ENCODE measurements at places on chromosomes 2 and 18. TPM values are rescaled to one million over a fixed set of nuclear protein-coding genes. Genes with fewer than 3 reads are reported as not detected.

GRCh38 chr18:13448335-13448795, 229.8 kb downstream of the LDLRAD4 start:
- H3K4me1 ChIP-seq: peaks cover 54% of the 10 kb centered on the region
- no peaks in the 10 kb centered on the region for H3K36me3 ChIP-seq
- H3K27me3 ChIP-seq: no peaks in the 10 kb centered on the region
- DNase-seq: no peak

DNA sequence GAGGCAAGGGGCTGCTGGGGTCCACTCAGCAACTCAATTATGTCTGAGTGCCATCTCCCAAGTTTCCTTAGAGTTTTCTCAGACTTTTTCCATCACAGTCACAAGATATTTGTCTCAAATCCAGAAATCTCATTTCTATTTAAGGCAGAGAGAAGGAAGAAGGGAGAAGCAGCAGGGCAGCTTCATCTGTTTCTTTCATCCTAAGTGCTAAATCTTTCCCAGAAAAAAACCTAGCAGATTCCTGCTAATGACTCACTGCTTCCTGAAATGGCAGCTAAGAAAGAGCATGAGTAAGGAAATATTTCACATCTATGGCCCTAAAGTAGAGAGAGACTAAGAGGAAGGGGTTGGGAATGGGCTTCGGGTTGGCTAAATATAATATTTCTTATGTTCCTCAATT, 88.0 kb downstream of the KYNU start:
- no peaks in the 10 kb centered on the region for H3K4me1 ChIP-seq
- no peak for DNase-seq
- H3K27me3 ChIP-seq: no peaks in the 10 kb centered on the region
- no peak overlapping the region for H3K27ac ChIP-seq

- H3K27ac ChIP-seq: no peak overlapping the region
- DNase-seq: no peak
- H3K4me1 ChIP-seq: peaks cover 20% of the 10 kb centered on the region
- H3K36me3 ChIP-seq: no peaks in the 10 kb centered on the region
- H3K4me3 ChIP-seq: no peak overlapping the region
Observed at GRCh38 chr2:71243634-71244301, 16.9 kb upstream of the PAIP2B start.

DNA sequence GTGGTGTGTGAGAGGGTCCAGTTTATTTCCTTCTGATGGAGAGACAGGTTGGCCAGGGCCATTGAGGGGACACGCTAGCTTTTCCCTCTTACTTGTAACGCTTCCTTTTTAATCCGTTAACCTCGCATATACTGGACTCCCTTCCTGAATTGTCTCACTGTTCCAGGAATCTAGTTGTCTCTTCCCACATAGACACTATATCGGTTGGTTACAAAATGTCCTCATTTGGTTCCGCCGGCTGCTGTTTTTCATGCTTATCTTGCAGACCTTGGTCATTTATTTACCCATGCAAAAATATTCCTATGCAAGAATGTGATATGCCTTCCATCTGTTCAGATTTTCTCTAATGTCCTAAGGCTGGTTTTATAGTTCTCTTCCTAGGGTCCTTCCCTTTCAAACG, 35.0 kb downstream of the NEURL3 start:
- DNase-seq: no peak
- peaks cover 10% of the 10 kb centered on the region for H3K4me1 ChIP-seq
- peaks cover 7% of the 10 kb centered on the region for H3K27me3 ChIP-seq

- H3K4me1 ChIP-seq: peaks cover 25% of the 10 kb centered on the region
- no peak overlapping the region for H3K27ac ChIP-seq
- peak; percentile 60 for DNase-seq
Observed at GRCh38 chr2:71884303-71885042, 263.2 kb downstream of the CYP26B1 start.

GRCh38 chr2:191188550-191189093, 37.8 kb upstream of the STAT4 start:
- no peak overlapping the region for H3K27ac ChIP-seq
- no peaks in the 10 kb centered on the region for H3K27me3 ChIP-seq
- H3K4me1 ChIP-seq: no peaks in the 10 kb centered on the region
- H3K4me3 ChIP-seq: no peak overlapping the region
- no peak for DNase-seq

DNA sequence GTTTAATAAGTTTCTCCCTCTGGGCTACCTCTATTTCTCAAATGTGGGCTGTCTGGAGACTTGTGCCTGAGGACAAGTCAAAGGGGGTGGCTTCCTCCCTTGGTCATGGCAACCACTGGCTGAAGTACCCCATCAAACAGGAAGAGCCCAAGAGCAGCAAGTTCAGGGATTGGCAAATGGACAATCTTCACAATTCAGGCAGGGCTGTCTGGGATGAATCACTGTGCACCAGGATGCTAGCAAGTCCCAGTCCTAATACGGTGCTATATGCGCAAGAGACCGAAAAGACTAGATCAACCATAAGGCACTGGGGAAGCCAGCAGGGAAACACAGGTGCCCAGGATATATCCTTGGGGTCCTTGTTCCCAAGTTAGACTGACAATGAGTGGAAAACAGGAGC, 75.5 kb downstream of the ANTXR1 start:
- H3K4me1 ChIP-seq: peaks cover 30% of the 10 kb centered on the region
- peak overlapping the region; percentile 54 for H3K27ac ChIP-seq
- DNase-seq: no peak
- no peaks in the 10 kb centered on the region for H3K36me3 ChIP-seq

- H3K27me3 ChIP-seq: no peaks in the 10 kb centered on the region
- H3K27ac ChIP-seq: no peak overlapping the region
- H3K4me3 ChIP-seq: peak overlapping the region; percentile 41
- H3K36me3 ChIP-seq: no peaks in the 10 kb centered on the region
Observed at GRCh38 chr2:44951714-44952113, 10.2 kb downstream of the SIX3 start.

GRCh38 chr18:48256848-48257247, 152.3 kb downstream of the ZBTB7C start:
- H3K4me1 ChIP-seq: no peaks in the 10 kb centered on the region
- no peak overlapping the region for H3K4me3 ChIP-seq
- H3K36me3 ChIP-seq: no peaks in the 10 kb centered on the region
- no peak for DNase-seq

- no peaks in the 10 kb centered on the region for H3K36me3 ChIP-seq
- no peak overlapping the region for H3K4me3 ChIP-seq
- no peak overlapping the region for H3K27ac ChIP-seq
- peaks cover 19% of the 10 kb centered on the region for H3K4me1 ChIP-seq
Observed at GRCh38 chr2:112140899-112141625, 2.9 kb downstream of the FBLN7 start.

DNA sequence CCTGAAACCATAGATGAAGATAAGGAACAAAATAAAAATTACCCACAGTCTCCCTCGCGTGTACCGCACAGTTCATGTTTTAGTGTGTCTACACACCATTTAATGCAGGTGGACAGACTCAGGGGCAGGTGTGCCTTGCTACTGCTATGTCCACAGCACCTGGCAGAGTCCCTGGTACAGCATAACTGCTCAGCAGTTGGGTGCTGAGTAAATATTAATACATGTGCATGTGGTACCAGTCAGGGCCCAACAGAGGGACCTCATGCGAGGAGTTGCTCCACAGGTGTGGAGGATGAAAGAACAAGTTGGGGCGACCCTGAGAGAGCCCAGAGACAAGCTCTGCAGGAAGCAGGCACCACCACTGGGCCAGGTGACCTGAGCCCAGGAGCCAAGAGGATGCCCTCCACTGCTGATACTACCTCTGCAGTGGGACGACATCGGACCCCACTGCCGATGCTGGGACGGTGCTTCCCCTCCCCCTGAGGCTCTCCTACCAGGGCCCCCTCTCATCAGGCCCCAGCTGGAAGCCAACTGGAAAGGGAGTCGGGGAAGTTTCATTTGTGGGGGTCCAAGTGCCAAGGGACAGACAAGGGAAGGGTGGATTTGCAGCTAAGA, 100.8 kb downstream of the NEDD4L start:
- peaks cover 33% of the 10 kb centered on the region for H3K4me1 ChIP-seq
- H3K27me3 ChIP-seq: no peaks in the 10 kb centered on the region
- H3K36me3 ChIP-seq: no peaks in the 10 kb centered on the region
- no peak overlapping the region for H3K27ac ChIP-seq

DNA sequence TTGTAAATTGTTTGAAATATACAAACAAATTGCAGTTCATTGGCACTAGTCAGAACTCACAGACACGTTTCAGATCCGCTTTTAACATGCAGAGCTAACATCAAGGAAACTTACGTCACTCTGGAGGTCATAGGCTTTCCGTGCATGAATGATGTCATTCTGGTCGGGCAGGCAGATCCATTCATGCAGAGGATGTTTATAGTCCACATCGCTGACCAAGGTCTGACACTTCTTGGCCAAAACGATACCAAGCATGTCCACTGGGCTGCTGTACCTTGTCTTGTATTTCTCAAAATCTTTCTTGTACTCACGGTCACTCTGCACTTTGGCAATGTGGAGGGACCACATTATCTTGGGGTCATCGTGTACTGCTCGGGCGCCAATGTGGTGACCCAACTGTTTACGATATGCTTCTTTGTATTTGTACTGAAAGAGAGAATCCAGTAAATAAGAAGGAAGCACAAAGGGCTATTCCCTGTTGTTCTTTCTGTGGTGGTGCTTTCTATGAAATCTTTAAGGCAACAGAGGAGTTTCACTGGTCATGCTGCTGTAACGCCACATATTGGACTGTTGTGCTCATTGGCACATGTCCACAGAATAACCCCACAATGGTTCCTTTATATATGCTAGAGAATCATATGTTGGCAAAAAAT, 114.8 kb downstream of the NEB start:
- DNase-seq: no peak
- no peaks in the 10 kb centered on the region for H3K27me3 ChIP-seq
- no peak overlapping the region for H3K27ac ChIP-seq
- no peaks in the 10 kb centered on the region for H3K36me3 ChIP-seq
- no peak overlapping the region for H3K4me3 ChIP-seq
- H3K4me1 ChIP-seq: no peaks in the 10 kb centered on the region

- no peaks in the 10 kb centered on the region for H3K27me3 ChIP-seq
- H3K4me3 ChIP-seq: no peak overlapping the region
- no peak for DNase-seq
- H3K4me1 ChIP-seq: no peaks in the 10 kb centered on the region
Observed at GRCh38 chr2:144268036-144268678, 251.8 kb downstream of the ZEB2 start.

DNA sequence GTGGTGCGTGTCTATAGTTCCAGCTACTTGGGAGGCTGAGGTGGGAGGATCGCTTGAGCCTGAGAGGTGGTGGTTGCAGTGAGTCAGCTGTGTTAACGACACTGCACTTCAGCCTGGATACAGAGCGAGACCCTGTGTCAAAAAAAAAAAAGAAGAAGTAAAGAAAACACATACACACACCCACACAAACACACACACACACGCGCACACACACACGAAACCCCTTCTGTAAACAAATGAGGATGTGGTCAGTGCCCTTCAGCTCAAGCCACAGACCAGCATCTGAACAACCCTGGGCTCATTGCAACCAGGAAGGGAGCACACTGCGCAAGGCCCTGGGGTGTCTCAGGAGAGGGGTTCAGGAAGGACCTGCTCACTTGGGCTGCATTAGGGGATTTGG, 47.9 kb upstream of the KCNF1 start:
- no peak overlapping the region for H3K4me3 ChIP-seq
- H3K4me1 ChIP-seq: peaks cover 19% of the 10 kb centered on the region
- H3K36me3 ChIP-seq: no peaks in the 10 kb centered on the region
- no peaks in the 10 kb centered on the region for H3K27me3 ChIP-seq

DNA sequence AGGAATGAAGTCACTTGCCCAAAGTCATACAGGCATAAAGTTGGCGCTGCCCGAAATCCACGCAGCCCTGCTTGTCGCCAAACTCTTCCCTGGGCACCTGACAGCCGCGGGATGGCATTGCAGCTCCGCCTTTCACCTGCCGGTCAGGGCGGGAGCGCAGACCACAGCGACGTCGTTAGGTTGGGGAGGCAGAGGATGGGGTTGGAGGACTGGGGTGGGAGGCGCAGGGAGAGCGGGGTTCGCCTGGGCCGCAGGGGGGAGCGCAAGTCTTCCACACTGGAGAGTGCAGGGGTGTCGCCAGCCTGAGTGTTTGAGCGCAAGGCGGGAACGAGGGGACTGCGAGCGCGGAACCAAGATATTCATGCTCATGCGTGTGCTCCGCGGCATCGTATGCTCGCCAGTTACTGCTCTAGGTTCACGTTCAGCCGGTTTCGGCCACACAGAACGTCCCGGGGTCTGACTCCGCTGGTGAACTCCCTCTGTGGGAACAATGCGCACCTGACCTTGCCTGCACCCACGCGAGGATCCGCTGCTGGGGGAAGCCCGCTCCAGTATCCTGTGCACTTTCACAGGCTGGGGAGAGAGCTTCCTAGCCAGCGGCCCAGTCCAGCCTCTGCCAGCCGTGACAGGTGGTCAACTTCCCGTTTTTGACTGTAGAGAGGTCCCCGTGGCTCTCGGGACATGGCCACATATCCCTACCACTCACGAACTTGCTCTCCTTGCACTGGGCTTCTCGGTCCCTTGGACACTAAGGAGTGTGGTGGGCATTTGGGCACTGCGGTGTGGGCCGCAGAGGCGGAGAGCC, 767 bp upstream of the NPPC start:
- peaks cover 44% of the 10 kb centered on the region for H3K4me1 ChIP-seq
- H3K4me3 ChIP-seq: peak overlapping the region; percentile 55
- no peak overlapping the region for H3K27ac ChIP-seq

DNA sequence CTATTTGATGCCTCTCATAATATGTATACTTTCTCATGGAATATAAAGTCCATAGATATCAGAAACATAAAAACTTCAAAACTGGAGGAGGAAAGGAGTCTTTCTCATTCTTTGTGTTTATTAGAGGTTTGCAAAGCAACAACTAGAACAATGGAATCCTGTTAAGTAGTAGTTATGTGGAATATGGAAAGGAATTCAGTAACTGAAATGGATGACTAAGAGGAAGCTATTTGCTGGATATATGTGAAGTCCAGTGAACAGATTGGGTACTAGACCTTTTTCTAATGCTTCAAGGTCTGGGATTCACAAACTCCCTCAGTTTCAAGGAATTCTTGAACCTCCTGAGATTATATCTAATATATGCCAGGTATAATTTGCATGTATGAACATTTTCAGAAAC, 353.6 kb upstream of the FANCL start:
- no peak overlapping the region for H3K4me3 ChIP-seq
- H3K36me3 ChIP-seq: no peaks in the 10 kb centered on the region
- DNase-seq: no peak
- H3K27ac ChIP-seq: no peak overlapping the region

The LHCGR gene
- total RNA-seq: 2.7 TPM

The GPR75 gene
- 3.0 TPM for total RNA-seq

The ARHGAP28 gene
- 0.52 TPM for total RNA-seq
